ENCODE measurements at places on chromosomes 6 and 20.

- DNase-seq = no peak
Measured at GRCh38 chr20:6974838-6975237, 207.4 kb downstream of the BMP2 start.

DNA sequence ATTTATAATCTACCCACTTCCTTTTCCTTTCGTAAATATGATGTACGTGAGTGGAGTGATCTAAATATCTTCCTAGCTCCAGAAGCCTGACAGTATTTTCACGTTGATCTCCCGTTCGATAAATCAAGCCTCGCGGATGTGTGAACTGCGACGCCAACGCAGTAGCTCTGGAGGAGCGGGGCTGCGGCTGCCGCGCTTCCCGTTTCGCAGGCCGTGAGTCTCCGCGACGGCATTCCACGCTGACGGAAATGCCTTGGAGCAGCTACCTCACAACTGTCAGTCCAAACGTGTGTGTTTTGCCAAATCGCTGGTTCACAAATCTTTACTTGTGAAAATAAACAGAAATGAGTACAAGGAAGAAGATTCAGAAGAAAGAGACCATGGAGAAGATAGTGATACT, 41.2 kb downstream of the BTBD3 start:
- no peak for DNase-seq

DNA sequence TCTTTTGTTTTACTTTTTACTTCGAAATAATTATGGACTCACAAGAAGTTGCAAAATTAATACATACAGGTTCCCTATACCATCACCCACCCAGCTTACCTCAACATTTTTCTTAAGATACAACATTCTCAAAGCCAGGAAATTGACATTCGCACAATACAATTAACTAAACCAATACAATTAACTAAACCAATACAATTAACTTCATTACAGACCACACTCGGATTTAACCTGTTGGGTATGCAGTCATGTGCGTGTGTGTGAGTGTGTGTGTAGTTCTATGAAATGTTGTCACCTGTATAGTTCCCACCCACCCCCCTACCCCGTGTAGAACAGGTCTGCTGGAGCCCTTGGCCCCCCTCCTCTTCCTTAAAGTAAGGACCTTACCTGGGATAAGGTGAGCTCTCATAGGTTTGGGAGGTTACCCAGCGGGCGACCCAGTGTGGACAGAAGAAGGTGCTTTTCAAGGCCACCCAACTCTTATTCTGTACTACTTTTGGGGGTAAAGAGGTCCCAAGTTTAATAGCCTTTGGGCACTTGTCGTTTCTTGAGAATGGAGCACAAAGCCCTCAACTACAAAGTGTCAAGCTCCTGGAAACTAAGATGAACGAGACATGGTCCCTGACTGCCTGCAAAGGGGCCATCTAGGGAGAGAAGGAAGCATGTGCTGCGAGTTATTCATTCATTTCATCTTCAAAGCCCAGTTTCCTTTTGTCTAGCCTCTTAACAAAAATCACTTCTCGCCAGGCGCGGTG, 544 bp upstream of the STK38 start:
- DNase-seq = no peak

- DNase-seq = peak; percentile 18
Measured at GRCh38 chr6:161486361-161487216, 212.7 kb upstream of the AGPAT4 start.

- DNase-seq = no peak
Measured at GRCh38 chr6:166029506-166029905, 138.1 kb downstream of the TBXT start.

DNA sequence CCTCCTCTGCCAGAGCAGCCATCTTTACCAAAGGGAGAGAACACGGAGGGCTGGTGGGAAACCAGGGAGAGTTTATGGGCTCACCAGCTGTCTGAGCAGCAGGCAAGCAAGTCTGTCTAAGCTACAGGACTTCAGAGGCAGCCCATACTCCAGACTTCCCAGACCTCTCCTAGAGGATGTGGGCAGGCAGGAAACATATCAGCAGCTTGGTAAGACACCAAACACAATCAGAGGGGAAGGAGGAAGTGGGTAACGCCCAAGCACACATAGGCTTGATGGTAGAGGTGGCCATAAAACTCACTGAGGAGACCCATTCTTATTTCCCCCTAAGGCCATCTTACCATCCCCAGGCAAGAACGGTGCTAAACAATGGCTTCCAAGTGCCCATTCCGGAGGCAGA, 143.1 kb upstream of the ARID1B start:
- DNase-seq = no peak

DNA sequence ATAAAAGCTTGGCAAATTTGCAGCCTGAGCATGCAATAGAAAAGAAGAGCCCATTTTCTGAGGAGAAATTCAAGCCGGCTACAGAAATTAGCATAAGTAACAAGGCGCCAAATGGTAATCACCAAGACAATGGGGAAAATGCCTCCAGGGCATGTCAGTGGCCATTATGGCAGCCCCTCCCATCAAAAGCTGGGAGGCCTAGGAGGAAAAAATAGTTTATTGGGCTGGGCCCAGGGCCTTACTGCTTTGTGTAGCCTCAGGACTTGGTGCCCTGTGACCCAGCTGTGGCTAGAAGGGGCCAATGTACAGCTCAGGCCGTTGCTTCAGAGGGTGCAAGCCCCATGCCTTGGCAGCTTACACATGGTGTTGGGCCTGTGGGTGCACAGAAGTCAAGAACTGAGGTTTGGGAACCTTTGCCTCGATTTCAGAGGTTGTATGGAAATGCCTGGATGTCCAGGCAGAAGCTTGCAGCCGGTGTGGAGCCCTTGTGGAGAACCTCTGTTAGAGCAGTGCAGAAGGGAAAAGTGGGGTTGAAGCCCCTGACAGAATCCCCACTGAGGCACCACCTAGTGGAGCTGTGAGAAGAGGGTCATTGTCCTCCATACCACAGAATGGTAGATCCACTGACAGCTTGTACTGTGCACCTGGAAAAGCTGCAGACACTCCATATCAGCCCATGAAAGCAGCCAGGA, 328.5 kb upstream of the MAP3K7 start:
- DNase-seq = no peak

GRCh38 chr6:26028212-26028745, 59.0 kb upstream of the HFE start:
- no peak for DNase-seq

- DNase-seq = no peak
Measured at GRCh38 chr6:92086750-92087149, 1332.6 kb downstream of the EPHA7 start.

- DNase-seq = no peak
Measured at GRCh38 chr6:98054453-98054852, 771.4 kb upstream of the MMS22L start.

- no peak for DNase-seq
Measured at GRCh38 chr6:80940571-80940970, 811.9 kb downstream of the TENT5A start.

DNA sequence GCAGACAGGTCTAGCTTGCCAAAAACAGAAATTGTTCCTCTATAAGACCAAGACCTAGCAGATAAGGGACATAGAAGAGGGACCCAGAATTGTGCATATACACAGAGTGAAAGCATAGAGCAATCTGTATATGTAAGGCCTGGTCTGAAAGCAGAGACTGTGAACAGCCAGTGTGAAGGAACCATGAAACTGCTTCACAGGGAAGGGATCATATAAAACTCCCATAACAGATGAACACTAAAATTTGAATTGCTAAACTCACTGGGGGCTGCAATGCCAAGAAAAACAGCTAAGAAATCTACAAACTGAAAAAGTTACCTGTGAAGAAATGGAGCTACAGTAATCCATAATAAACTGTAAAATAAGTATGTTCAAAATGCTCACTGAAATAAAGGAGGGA, 7.0 kb downstream of the ZUP1 start:
- no peak for DNase-seq

DNA sequence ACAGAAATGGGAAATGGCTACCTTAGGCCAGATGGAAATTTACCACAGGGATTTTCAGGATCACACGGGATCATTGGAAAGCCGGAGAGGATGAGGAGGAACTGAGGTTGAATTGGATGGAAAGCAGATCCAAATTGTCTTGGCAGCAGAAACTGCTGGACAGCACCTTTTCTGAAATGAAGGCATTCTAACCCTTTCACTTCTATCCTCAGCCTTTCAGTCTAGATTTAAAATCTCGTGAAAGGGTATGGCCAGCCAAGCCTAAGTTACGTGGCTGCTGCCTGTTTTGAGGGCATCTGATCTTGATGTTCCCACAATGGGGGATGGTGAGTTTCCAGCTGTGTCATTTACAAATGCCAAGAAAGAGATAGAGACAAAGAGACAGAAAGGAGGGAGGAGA, 358.2 kb downstream of the KIF16B start:
- no peak for DNase-seq

- DNase-seq = no peak
Measured at GRCh38 chr6:43570876-43571441, 4.9 kb downstream of the XPO5 start.

DNA sequence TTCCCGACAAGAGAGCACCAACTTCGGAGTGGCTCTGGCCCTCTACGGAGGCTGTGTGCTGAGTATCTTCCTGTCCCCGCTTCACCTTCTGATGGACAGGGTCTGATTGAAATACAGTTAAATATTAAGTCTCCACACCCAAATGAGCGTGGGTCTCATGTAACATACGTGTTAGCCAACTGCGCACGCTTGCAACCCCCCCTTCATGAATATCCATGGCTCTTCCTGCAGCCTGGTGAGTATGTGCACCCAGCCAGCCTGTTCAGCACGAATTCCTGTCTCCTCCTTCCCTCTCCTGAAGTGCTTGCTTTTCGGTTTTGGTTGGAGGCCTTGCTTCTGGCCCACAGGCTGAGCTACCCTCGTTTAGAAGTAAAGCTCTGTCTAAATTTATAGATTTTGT, 102.9 kb upstream of the FRMD1 start:
- DNase-seq = no peak

GRCh38 chr6:135876058-135876457, 24.6 kb downstream of the PDE7B start:
- no peak for DNase-seq

DNA sequence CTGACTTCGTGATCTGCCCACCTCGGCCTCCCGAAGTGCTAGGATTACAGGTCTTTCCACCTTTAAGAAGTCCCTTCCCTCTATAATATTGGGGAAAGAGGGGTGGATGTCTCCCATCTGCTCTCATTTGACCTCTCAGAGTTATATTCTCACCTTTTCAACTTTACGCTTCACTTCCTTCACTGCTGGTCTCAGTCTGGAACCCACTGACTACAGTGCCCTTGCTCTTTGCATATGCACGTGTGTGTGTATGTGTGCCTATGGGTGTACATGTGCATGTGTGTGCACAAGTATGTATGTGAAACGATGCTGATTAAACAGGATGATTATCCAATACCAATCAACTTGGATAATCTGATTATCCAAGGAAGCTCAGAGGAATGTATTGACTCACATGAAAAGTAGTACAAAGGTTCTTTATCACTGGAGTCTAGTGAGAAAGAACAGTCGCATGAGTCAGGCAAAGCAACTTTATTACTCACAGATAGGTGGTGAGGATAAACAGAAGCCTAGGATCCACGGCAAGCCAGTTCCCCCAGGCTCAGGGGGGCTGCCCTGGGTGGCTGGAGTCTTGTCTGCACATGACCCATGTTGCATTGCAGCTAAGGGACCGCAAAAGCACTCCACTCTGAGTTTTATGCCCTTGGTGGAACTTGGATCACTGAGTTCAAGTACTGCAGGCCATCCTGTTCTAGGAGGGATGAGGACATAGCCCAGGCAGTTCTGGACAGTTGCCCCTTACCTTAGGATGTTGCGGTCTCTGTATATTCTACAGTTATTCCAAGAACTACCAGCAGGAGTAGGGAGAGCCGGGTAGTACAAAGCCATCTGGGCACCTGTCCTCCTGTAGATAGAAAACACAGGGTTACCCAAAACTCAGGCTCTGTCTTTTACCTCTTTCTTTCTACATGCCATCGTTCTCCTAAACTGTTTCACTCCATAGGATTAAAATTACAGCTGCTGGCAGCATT, 50.9 kb downstream of the SNRNP48 start:
- no peak for DNase-seq

DNA sequence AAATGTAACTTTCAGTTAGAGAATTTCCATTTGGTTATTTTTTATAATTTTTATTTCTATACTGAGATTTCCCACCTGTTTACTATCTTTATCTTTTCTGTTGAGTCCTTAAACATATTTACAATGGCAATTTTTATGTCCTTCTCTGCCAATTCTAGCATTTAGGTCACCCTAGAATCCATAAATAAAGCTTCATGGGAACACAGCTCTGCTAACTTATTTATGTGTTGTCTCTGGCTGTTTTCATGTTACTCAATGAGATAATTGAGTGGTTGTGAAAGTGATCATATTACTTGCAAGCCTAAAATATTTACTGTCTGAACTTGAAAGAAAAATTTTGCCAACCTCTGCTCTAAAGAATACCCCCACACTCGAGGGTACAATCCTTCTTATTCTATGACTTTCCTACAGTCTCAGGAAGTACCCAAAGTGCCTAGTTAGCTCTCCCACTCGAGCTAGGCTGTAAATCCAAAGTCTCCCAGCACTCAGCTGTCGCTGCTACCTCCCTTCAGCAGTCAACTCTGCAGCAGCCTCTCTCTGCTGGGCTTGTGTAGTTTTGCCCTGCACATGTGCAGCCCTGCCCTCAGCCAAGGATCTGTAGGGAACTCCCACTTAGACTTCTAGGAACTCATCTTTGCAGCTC, 53.5 kb upstream of the GCLC start:
- no peak for DNase-seq

DNA sequence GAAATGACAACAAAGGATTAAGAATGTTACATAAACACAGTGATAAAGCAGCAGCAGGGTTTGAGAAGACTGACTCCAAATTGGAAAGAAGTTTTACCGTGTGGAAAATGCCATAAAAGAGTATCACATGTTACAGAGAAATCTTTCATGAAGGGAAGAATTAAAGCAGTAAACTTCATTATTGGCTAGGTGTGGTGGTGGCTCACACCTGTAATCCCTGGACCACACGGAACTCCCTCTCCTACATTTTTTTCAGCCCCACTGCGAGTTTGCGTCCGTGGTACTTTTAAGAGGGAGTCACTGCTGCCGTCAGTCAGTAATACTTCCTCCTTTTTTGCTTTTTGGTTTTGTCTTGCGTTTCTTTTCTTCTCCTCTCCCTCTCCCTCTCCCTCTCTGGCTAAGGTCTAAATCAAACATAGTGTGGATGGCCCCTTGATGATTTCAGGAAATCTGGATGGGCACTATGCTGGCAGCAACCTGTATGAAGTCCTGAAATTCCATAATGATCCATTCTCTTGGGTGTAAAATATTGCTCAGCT, 112.3 kb downstream of the MAN1A1 start:
- DNase-seq = no peak

GRCh38 chr6:41150671-41151070, 3.5 kb downstream of the TREML1 start:
- no peak for DNase-seq

DNA sequence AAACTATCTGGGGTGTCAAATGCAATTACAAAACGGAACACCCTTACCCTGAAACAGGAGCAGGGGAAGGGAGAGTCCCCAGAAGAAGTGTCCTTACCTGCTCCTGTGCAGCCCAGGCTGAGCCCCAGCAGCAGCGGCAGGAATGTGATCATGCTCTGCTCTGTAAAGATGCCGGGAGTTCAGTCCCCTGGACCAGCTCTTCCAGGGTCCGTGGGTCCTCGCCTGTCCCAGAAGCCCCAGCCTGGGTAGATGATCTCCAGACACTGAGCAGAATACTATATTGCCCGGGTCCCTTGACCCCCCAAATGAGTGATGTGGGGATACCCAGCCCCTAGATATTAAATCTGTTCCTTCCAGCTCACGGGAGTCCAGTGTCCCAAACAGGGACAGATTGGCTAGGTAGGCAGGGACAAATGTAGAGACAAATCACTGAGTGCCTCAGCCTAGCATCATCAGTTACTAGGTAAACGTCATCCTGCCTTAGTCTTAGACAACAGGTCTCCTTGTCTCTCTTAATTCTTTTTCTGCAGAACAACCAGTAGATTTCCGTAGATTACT, at the start of gene HLA-DMB:
TSS of gene HLA-DMB (minus strand) at position 373 of the 558 bp plus-strand sequence. CDS start at position 152, 221 bp downstream.
- no peak for DNase-seq

GRCh38 chr6:37027036-37027720, 21.7 kb downstream of the FGD2 start:
- no peak for DNase-seq
